Karpas-422 (cell line): ENCODE measurements at places on chromosomes 7 and 10.

GRCh38 chr10:11261143-11261542, 243.5 kb downstream of the CELF2 start:
- no peaks in the 10 kb centered on the region for H3K27me3 ChIP-seq
- no peaks in the 10 kb centered on the region for H3K36me3 ChIP-seq
- peaks cover 11% of the 10 kb centered on the region for H3K4me1 ChIP-seq
- H3K27ac ChIP-seq = no peak overlapping the region

GRCh38 chr10:27276581-27276980, 36.0 kb upstream of the ACBD5 start:
- H3K4me3 ChIP-seq = no peak overlapping the region
- no peak for DNase-seq
- peaks cover 3% of the 10 kb centered on the region; the same call in 1 of the 2 replicates for H3K27me3 ChIP-seq
- no peaks in the 10 kb centered on the region for H3K36me3 ChIP-seq
- H3K4me1 ChIP-seq = no peaks in the 10 kb centered on the region

GRCh38 chr7:77569514-77570232, 32.6 kb downstream of the PTPN12 start:
- no peaks in the 10 kb centered on the region for H3K36me3 ChIP-seq
- no peak for DNase-seq
- no peaks in the 10 kb centered on the region for H3K27me3 ChIP-seq
- H3K4me1 ChIP-seq = no peaks in the 10 kb centered on the region

- H3K36me3 ChIP-seq = peaks cover 7% of the 10 kb centered on the region; the same call in 1 of the 2 replicates
- peak overlapping the region; percentile 79 for H3K27ac ChIP-seq
- DNase-seq = peak; percentile 57
- H3K27me3 ChIP-seq = no peaks in the 10 kb centered on the region
These were observed 2.8 kb downstream of the TSC22D4 start for GRCh38 chr7:100476101-100476780.

- no peak overlapping the region for H3K4me3 ChIP-seq
- no peak overlapping the region for H3K27ac ChIP-seq
- no peak for DNase-seq
- H3K27me3 ChIP-seq = no peaks in the 10 kb centered on the region
- no peaks in the 10 kb centered on the region for H3K4me1 ChIP-seq
- H3K36me3 ChIP-seq = no peaks in the 10 kb centered on the region
These were observed 350.2 kb downstream of the GATA3 start for GRCh38 chr10:8404721-8405120.
